EL (cell line): ENCODE measurements at places on chromosomes 7 and 10.
A peak's percentile ranks its signal among the peaks of the same experiment; 100 is the strongest.

DNA sequence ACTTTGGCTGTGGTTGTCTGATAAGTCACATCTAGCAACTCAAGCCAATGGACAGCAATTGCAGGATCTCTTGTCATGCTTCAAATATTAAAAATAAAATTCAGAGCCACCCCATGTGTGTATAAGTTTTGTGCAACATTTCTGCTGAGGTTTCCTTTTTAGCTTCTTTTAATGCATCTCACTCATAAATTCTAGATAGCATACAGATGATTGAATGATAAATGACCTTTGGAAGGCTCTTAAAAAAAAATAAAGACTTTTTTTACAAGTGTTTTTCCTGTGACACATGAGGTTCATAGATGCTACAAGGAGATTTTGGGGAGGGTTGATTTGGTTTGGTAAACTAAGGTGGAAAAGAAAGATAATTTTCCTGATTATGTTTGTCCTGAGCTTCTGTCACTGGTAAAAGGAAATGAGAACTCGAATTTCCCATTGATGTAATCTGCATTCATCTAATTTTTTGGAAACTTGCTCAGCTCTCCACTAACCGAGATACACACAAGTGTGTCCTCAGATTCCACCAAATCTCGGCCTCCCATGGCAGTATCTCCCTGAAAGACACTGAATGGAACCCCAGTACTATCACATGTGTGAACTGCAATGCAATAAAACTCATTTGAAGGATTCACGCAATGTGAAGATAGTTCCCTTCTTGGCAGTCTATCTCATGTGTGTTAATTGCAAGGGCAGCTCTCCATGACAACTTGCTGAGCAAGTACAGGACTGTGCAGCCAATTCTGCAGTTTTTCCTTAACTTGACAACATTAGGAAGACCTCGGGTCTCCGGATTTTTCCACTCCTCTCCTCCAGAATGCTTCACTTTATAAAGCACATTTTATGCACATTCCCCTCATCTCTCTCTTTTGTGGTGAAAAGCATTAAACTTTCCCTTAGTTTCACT, 185.4 kb upstream of the PFKP start:
- DNase-seq, result no peak

DNA sequence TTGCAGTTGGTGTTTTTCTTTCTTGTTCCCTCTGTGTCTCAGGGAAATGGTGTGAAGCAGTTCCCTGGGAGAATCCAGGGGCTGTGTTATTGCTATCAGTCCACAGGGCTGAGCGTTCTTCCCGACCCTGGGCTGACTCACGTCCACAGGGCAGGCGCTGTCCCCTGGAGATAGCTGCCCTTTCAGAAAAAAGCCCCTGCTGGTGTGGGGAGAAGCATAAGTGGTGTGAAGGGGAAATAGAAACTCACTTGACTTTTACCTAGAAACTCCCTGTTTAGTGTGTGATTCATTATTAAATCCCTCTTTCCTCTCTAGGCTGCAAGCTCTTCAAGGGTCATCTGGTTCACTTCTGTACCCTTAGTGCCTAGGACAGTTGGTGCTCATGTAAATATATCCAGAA, 63.3 kb upstream of the SMNDC1 start:
- peak; percentile 30 for DNase-seq

DNA sequence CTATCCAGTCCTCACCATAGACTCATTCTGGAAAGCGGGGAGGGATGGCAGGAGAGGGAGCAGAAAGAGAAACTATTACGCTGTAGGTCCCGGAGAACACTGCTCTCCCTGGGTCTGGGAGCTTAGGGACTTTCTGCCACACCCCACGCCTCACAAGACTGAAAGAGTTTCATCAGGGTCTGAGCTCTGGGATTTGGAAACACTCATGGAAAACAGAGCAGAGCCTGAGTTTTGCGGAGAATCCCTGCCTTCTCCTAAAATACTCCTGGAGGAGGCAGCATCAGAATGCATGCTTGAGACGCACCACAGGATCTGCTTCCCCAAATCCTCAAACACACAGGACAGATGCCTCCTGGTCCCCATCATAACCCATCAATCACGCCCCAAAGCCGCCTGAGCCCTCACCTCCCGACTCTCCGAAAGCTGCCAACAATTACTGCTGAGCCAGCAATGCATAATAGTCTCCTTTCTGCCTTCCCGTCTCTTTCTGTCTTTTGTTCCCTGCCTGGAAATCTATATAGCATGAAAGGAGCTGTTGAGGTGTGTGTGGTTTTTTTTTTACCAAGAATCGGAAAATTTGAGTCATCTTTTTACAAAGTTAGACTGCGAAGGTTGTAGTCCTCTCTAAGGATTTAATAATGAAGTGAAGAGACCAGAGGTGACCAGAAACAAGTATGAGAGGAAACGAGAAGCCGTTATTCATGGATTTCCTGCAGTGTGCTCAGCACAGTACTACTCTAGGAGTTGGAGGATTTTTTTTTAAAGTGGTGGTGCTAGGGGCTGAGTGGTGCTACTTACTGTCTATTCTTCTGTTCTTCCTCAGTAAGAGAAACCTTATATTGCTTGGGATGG, 37.7 kb downstream of the ASB13 start:
- peak; percentile 26 for DNase-seq

GRCh38 chr7:111098011-111098925, 7.3 kb downstream of the LRRN3 start:
- DNase-seq, result peak; percentile 25

DNA sequence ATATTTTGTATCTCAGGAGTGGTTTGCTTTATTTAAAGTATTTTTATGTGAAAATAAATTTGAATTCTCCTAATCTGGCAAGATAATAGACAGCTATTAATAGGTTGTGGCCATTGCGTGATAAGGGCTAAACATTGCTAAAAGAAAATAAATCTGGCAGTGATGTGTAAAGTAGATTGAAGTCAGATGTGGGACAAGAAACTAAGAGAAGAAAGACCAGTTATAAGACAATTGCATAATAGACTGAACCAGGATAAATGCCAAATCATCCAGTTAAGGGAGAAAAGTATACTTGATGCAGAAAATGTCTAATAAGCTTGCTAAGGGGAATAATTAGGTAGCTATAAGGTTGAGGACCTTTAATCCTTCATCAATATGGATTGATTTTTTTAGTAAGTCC, 197.5 kb upstream of the CSTF2T start:
- peak; percentile 1 for DNase-seq

DNA sequence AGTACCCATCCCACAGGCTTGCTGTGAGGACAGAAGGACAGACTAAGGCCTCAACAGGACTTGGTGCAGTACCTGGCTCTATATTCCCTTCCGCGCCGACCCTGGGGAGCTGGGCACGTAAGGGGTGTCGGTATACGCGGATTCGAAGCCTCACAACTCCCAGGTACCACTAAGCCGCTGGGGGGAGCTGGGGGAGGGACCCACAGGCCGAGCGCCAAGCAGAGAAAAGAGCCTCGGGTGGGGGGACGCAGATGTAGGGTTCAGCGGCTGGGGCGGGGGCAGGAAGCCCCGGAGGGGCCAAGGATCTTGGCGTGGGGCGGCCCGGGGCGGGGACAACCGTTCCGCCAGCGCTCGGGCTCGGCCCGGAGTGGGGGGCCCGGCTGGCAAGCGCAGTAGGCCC, 126.4 kb upstream of the ZNF746 start:
- peak; percentile 13 for DNase-seq

GRCh38 chr10:11332846-11333245, 278.6 kb downstream of the USP6NL start:
- no peak for DNase-seq

DNA sequence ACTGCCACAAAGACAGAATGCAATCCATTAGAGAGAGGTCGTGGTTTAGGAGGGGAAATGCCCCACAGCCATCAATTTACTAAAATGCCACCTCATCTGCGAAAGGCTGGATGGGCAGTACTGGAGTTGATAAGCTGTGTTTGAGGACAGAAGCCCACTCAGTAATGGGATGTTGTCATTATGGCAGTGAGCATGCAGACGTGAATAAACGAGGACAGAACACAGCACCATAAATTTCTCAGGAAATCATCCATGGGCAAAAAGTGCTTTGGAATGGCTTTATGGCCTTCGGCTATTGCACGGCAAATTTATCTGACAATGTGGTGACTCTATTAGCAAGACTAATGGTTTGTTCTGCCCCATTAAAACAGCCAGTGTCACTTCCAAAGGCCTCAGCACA, 15.9 kb upstream of the C10orf53 start:
- no peak for DNase-seq

GRCh38 chr10:86755454-86755739, 1.0 kb upstream of the BMPR1A start:
- no peak for DNase-seq

DNA sequence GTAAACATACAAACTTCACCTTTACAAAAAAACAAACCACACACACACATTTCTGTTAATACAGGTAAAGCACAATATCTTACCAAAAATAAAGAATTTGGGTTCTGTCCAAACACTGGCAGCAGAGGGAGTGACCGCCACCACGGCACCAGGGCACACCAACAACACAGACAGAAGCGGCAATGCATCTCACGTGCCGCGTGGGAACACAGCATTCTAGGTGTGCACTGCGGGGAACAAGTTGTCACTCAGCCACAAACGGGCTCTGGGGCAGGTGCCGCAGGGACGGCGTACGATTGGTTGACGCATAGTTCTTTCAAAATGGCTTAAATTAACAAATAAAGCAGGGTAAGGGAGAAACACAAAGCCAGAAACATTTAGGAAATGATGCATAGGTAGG, 22.3 kb downstream of the PDGFA start:
- DNase-seq, result no peak

DNA sequence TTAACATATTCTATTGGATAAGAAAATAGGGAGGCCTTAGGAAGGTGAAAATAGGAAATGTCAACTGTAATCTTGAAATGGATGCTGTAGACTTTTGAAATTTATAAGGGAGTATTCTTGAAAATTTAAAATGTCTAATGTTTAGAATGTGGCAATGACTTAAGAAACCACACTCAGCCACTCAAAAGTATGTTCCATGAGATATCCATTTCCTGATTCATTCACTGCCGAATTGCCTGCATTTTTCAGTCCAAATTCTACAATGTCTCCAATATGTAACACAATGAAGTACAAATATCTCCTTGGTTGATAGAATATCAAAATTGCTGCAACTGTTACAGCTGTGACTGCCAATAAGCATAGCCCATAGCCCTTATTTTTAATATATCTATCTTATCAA, 25.9 kb downstream of the PRKG1 start:
- no peak for DNase-seq

- DNase-seq, result no peak
Observed at GRCh38 chr10:68816796-68817412, 10.4 kb upstream of the STOX1 start.

GRCh38 chr10:113947184-113948041, 93.0 kb downstream of the NHLRC2 start:
- DNase-seq, result no peak

GRCh38 chr10:90856261-90856660, 1.6 kb downstream of the HTR7 start:
- DNase-seq, result peak; percentile 6

- DNase-seq, result no peak
Observed at GRCh38 chr7:148330124-148330818, 260.3 kb upstream of the C7orf33 start.

DNA sequence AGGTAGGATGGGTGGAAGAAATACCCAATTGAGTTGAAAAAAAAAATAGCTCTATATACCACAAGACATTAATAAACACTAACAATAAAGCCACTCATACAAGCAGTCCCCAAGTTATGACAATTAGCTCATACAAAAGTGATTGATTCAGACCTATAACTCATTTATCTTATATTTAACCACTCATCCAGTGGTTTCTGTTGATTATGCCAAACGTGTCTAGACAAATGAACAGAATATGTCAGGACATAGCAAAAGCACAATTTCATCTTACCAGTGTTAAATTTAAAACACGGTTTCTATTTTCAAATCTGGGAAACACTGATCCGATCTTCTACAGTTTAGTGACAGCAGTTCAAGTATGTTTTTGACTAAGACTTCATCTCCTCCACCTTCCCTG, 17.0 kb downstream of the ABI1 start:
- no peak for DNase-seq

DNA sequence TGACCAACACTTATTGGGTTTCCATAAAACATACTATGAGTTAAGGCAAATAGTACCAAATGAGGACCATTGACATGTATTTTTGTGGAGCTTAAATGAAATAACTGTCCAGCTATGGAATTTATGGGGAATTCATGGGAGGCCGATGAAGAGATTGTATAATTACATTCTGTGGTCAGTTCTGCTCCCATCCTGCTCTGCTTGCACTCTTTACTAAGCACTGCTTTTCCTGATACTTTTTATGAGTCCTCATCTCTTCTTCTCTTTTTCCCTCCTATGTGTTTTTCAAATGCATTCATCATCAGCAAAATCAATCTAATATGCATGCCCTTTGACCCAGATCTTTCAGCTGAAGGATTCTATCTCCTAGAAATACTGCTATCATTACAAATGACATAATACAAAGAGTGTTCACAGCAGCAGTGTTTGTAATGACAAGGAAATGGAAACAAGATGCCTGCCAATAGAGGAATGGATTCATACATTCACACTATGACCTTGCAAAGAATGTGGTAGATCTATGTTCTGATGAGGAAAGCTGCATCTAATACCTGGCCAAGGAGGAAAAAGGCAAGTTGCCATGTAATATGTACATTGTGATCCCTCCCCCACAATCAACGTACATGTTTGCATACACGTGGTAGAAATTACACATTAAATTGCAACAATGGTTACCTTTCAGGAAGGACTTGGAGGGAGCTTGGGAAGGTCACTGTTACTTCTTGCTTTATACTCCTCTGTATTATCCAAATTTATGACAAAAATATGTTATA, 73.9 kb downstream of the PCGF5 start:
- no peak for DNase-seq

- DNase-seq, result no peak
Observed at GRCh38 chr7:134787720-134788119, 8.3 kb downstream of the CALD1 start.

- no peak for DNase-seq
Observed at GRCh38 chr10:28184810-28185209, 118.1 kb downstream of the MPP7 start.

GRCh38 chr7:43377196-43377960, 205.5 kb upstream of the STK17A start:
- no peak for DNase-seq

GRCh38 chr7:32869716-32870115, 21.8 kb downstream of the KBTBD2 start:
- DNase-seq, result no peak

DNA sequence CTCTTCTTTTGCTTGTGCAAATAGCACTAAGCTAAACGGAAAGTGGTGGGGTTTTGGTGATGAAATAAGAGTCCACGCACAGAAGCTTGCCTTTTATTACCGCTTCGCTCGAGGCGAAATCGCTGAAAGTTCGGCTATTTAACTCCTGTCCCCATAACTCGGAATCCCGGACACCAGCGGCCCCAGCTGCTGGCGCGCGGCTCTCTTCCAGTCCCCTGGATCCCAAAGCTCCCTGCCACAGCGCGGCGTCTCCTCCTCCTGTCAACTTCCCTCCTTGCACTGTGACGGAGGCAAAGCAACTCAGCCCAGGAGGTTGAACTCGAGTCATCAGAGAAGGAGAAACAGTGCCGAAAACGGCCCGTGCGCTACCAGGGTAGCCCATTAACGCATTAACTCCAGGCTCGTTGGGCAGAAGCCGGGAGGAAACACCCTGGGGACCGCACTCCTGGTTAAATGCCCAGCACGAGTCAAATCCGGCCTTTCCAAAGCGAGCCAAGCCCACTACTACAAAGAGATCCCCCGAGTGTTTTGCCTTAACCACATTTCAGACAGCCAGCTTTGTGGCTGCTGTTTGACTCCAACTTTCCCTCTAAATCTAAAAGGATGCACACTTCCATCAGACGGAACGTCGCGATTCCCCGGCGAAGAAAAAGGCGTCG, 1.3 kb downstream of the SEMA3D start:
- DNase-seq, result peak; percentile 87

GRCh38 chr10:58642916-58643428, 130.3 kb downstream of the BICC1 start:
- DNase-seq, result no peak
